ENCODE measurements at places on chromosomes 16 and 17. TPM values are rescaled to one million over a fixed set of nuclear protein-coding genes. Genes with fewer than 3 reads are reported as not detected.

GRCh38 chr17:3914312-3914670 is 2.0 kb downstream of the P2RX1 start:
- no peak for DNase-seq

NFAT5 gene
- total RNA-seq = 25.4 TPM

DNA sequence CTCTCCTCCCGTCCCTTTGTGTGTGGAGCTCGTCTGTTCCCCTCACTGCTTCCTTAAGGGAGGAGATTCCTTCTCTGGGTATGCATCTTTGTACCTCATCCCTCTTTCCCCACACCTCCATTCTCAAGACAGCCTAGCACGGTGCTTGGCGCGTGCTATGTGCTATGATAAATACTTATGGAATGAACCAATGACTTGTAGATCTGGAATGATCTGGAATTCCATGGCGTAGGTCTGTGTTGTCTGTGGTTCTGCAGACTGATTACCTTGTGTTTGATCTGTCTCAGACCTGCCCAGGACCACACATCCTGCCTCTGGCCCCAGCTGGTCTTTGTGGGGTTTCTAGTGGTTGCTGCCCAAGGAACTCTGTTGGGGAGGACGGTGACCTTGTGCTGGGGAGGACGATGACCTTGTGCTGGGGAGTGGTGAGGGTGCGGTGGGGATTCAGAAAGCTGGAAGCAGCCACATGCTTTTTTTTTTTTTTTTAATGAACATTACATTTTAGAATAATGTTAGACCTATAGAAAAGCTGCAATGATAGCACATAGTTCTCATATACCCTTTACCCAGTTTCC is 33.5 kb upstream of the ETV4 start:
- DNase-seq = peak; percentile 95

BCAR1 gene
- total RNA-seq = 80.5 TPM

OR1A1 gene
- not detected for total RNA-seq

CISD3 gene
- total RNA-seq = 23.2 TPM

DNA sequence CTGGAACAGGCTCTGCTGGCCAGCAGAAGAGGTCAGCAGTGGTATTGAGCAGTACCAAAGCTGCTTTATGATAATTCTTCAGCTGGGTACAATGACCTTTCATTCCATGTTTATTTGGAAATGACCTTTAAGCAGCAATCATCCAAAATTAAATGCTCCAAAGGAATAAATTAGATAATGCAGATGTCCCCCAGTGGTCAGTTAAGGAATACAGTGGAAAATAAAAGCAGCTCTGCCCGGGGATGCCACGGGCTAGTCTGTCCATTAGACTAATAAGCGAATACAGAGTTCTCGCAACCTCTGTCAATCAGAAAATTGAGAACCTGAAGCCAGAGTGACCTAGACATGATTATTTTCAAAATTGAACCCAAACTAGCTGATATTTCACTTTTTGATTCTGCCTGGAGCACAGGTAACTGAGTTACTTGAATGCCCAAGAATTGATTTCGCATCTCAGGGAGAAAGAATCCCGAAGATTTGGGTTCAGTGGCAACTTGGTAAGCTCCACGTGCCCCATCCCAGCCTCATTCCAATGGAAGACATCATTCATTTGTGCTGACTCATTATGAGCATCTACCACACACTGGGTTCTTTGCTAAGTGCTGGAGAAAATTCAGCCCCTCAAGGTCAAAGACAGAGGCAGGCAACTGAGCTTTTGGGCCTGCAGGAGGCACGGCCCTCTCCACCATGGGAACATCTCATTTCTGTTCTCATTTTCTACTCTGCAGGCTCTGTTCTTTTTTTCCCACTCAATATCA is 34.4 kb upstream of the SLC39A11 start:
- no peak for DNase-seq

DNA sequence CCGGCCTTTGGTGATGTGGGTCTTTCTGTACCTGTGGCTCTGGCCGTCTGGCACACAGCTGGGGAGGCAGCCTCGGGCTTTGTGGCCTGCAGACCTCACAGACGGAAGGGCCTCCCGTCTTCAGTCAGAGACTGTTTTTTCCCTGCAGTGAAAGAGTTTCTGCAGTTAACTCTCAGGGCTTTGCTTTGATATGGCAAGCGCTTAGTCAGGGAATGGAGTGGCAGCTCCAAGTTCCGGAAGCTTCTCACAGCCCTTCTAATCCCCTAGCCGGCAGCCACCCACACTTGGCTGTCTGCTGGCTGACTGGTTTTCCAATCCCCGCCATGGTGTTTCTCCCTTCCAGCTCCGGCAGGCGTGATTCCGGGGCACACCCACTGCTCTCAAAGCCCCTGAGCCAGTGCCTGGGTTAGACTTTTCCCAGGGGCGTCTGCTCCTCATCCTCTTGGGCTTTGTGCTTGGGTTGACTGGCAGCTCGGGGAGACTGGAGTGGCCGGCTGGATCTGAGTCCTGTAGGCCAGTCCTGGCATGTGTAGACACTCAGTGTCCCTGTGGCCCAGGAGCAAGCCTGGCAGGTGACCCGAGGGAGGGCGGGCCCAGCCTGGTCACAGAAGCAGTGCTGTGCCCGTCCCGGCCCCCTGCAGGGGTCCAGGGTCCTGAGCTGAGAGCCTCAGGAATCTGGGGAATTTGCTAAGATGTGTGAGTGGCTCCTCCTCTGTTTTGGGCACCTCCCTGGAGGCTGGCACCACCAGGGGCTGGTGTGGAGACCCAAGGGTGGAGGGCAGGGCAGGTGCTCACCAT is 29.9 kb downstream of the BAIAP2 start:
- DNase-seq = peak; percentile 50

SLC16A11 gene
- total RNA-seq = 0.24 TPM

- DNase-seq = no peak
Observed at GRCh38 chr16:81716478-81717225, 62.4 kb upstream of the PLCG2 start.

FOXC2 gene
- total RNA-seq = not detected

PFAS gene
- total RNA-seq = 31.6 TPM

DNA sequence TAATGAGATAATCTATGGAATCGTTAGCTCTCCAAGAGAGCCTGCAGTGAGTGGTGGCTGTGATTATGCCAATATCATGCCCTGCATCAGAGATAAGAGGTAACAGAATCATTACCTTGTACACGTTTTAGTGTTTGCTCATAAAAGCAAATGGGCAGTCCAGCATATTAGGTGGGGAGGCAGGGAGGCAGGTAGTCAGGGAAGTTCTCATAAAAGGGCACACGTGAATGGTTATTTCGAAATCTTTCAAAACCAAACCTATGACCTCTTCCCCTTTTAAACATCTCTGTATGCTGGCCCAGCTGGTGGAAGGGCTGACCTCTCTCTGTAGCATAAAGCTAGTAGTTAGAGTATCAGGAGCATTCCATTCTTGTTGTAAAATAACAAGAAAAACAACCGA is 51.7 kb downstream of the VAT1L start:
- DNase-seq = no peak

Data from foreskin keratinocyte (primary cell).